M059J (cell line): ENCODE measurements at places on chromosomes 12 and 14.

GRCh38 chr12:12476857-12477531 lies 85.7 kb downstream of the DUSP16 start:
- no peak for DNase-seq

DNA sequence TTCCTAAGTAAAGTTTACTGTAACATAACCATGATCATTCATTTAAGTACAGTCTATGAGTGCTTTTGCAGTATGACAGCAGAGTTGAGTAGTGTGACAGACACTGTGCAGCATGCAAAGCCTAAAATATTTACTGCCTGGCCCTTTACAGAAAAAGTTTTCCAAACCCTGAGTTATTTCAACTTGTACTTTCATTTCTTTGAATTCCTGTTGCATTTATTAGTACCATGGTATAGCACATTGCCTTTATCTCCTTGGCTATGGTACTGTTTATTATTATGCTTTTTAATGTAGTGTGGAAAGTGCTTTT lies 6.2 kb downstream of the ARHGAP5 start:
- DNase-seq = no peak

DNA sequence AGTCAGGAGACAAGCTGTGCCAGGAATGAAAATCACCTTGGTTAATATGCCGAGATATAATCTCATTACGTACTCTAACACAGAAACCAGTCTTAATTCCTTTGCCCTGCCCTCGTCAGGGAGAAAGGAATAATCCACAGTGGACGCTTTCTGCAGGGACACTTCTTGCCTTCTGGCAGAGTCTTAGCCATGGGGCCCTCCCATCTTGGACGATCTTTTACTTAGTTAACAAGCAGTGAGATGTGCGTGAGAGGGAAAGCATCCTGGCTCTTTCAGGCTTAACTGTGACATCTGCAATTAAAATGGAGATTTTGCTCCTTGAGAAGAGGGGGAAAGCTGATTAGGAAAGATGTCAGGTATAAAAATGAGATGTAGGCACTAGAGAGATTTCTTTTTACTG lies 246.4 kb downstream of the TMEM132C start:
- DNase-seq = no peak

- DNase-seq = peak; percentile 19
These were observed 160.0 kb downstream of the TPH2 start for GRCh38 chr12:72098622-72099021.

- no peak for DNase-seq
These were observed 121.1 kb downstream of the TGFB3 start for GRCh38 chr14:75860561-75861160.

DNA sequence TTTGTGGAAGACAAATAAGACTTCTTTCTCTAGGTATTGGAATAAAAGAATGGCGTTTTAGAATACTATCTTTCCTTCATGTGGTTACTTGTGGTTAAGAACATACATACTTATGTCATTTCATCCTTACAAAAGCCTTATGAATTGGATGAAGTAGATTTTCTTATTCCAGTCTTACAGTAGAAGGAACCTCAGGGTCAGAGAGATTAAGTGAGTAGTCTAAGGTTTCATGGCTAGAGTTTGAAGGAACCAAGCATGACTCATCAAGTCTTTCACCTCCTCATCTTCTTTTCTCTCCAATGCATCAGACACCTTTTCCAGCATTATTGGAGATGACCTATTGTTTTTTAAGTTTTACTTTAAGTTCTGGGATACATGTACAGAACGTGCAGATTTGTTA lies 92.9 kb upstream of the NEDD1 start:
- DNase-seq = peak; percentile 58

DNA sequence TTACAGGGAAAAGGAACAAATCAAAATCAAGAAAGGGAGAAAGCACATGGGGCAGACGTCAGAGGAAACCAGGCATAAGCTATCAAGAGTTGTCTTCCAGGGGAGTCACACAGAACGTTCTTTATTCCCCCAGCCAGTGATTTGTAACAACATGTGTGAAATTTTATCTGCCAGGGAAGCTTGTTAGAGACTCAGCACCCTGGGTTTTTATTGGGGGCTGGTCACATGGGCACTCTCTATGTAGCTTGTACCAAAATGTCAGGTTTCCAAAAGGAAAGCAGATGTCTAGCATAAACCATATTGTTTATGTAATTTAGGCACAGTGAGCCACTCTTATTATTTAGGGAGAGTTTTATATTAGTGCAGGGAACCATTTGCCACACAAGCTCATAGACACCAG lies 440.4 kb upstream of the DCN start:
- no peak for DNase-seq

- no peak for DNase-seq
These were observed 35.3 kb upstream of the STRAP start for GRCh38 chr12:15846887-15847286.

DNA sequence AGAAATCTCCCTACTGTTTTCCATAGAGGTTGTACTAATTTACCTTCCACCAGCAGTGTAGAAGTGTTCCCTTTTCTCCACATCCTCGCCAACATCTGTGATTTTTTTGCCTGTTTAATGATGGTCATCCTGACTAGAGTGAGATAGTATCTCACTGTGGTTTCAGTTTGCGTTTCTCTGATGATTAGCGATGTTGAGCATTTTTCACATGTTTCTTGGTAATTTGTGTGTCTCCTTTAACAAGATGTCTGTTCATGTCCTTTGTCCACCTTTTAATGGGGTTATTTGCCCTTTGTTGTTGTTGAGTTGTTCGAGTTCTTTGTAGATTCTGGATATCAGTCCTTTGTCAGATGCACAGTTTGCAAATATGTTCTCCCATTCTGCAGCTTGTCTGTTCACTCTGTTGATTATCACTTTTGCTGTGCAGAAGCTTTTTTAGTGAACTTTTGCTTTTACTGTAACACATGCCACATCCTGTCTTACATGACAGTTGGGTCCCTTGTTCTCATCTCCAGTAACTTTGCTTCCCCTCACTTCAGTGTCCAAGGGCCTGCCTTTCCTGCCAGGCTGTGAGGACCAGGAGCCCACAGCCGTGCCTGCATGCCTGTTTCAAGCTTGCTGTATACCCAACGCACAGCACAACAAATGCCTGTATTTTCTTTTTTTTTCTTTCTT lies 64.9 kb downstream of the SPRING1 start:
- DNase-seq = no peak

GRCh38 chr12:32334371-32334777 lies 65.0 kb upstream of the FGD4 start:
- no peak for DNase-seq

DNA sequence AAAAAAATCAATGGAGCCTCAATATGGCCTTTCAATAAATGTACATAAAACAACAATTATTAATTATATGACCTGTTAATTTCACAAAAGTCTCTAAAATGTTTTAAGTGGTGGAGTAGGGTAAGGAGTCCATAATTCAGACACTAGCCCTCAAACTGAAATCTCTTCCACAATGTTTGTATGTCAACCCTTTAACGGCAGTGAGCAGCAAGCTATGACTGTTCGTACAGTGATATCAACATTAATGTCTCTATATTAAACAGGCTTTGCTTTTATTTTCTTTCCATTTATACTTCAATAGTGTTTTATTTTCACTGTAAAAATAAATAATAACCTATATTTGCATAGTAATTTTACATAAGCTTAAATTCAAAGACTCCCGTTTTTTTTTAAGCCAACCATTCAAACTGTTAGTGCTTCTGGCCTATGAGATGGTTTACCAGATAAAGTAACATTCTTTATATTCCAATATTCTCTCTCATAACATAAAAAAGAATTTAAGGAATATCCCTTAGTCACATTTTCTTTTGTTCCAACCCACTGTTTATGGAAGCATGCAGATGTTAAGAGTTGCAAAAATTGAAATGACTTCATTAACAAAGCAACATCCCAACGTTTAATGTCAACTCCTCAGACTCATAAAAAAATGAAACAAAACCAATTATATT lies 2.3 kb downstream of the CDK17 start:
- DNase-seq = no peak

GRCh38 chr12:114688256-114688845 lies 4.4 kb upstream of the TBX3 start:
- peak; percentile 63 for DNase-seq

DNA sequence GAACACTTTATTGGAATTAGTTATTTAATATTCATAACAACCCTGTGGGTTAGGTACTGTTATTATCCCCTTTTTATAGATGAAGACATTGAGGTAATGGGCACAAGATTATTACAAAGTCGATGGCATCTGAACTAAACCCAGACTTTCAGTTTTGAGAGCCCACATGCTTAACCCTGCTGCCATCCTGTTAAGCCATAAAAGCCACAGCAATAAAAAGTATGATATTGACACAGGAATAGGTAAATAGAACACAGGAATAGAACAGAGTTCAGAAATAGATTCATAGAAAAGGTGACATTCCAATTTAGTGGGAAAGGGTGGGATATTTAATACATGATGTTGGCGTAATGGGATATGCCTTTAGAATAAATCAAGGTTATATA lies 119.8 kb downstream of the SLC38A1 start:
- no peak for DNase-seq

DNA sequence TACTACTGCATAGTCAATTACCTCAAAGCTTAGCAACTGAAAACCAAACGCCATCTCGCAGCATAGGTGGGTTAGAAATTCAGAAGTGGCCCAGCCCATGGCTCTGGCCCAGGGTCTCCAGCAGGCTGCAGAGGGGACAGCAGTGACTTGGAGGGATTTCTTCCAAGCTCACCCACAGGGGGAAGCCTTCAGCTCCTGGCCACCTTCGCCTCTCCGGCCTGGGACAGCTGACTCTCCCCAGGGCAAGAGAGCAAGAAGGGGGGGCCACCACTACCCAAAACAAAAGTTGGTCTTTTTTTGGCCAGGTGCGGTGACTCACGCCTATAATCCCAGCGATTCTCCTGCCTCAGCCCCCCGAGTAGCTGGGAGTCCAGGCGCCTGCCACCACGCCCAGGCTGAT lies 32.2 kb upstream of the ANKRD9 start:
- no peak for DNase-seq

- peak; percentile 18 for DNase-seq
These were observed 4.3 kb upstream of the ZFP36L1 start for GRCh38 chr14:68797121-68797670.

- DNase-seq = no peak
These were observed 3.9 kb upstream of the SPTLC2 start for GRCh38 chr14:77620222-77620870.

- DNase-seq = no peak
These were observed 58.3 kb upstream of the FRMD6 start for GRCh38 chr14:51593397-51593796.

- no peak for DNase-seq
These were observed 5.4 kb upstream of the KRT7 start for GRCh38 chr12:52227606-52228166.

DNA sequence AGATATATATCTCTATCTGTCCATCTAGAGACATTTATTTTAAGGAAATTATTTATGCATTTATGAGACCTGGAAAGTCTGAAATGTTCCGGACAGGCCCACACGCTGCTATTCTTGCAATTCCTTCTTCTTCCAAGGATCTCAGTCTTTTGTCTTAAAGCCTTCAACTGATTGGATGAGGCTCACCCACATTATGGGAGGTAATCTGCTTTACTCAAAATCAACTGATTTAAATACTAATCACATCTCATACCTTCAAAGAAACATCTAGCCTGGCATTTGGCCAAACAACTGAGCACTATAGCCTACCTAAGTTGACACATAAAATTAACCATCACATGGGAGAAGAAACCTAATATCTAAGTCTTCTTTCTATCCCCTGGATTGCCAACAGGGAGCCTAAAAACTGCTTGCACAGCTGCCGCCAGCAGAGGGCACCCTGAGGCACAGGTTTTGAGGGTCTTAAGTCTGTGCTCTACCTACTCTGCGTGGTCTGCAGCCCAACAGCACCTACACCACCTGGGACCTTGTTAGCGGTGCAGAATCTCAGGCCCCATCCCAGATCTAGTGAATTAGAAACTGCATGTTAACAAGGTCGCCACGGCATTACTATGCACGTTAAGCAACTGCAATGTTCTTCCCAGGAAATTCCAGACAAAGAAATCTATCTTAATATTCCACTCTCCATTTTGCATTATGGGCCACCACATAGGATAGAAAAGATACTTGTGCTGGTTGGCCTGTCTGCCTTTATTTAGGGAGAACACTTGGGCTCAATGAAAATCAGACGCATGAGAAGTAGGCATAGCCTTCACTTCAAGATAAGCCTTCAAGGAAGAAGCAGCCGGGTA lies 249.7 kb downstream of the FOXG1 start:
- DNase-seq = peak; percentile 50

GRCh38 chr12:24387381-24387780 lies 437.9 kb upstream of the SOX5 start:
- DNase-seq = no peak

GRCh38 chr14:61588419-61588901 lies 106.9 kb upstream of the HIF1A start:
- peak; percentile 94 for DNase-seq

GRCh38 chr12:88067301-88067700 lies 38.1 kb upstream of the C12orf50 start:
- no peak for DNase-seq

GRCh38 chr14:63662776-63663175 lies 21.1 kb upstream of the WDR89 start:
- no peak for DNase-seq

- no peak for DNase-seq
These were observed 107.5 kb downstream of the TMEM260 start for GRCh38 chr14:56687123-56687522.

DNA sequence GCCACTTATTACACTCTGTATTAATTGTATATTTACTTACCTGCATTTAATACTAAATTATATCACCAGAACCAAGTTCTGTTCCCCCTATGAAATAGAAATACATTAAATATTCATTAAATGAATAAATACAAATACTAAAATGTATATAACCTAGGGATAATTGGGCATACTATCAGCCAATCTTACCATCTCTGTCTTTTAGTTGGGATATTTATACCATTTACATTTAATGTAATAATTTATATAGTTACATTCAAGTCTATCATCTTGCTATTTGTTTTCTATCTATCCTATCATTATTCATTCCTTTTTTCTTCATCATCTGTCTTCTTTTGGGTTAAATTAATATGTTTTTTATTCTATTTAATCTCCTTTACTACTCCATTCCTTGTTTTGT lies 4.1 kb upstream of the ADAMTS20 start:
- no peak for DNase-seq

GRCh38 chr12:121613462-121613861 lies 12.9 kb upstream of the ORAI1 start:
- DNase-seq = no peak

GRCh38 chr12:27552235-27552634 lies 28.2 kb downstream of the PPFIBP1 start:
- no peak for DNase-seq

- peak; percentile 59 for DNase-seq
These were observed at the start of gene NTN4 for GRCh38 chr12:95790033-95790916. TSS of gene NTN4 (minus strand) at chr12:95790764. CDS start at chr12:95790309, 455 bp downstream.
